GM13977 (cell line): ENCODE measurements at places on chromosomes 1 and 21.

- DNase-seq = no peak
Measured at GRCh38 chr1:245926888-245927287, 580.2 kb downstream of the SMYD3 start.

DNA sequence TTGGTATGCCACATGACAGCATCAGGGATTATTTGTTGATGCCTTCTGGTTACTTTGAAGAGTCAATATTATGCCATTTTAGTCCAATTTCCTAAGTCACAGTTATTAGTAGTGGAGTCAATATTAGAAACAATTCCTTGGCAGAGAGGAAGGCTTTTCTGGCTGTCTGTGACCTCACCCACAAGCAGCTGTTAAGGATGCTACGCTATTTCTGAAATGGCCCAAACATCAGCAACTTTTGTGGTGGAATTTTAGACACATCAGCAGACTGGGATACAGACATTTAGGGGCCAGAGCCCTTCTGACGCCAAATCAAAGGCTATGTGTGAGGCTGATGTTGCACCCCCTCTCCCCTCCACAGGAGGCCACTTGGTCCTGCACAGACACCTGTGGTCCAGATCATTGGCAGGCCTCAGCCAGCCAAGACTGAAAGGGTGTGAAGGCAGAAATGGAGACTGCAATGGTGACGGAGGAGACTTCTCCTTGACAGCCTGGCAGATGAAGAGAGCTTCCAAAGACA lies 9.2 kb upstream of the RXRG start:
- DNase-seq = no peak

DNA sequence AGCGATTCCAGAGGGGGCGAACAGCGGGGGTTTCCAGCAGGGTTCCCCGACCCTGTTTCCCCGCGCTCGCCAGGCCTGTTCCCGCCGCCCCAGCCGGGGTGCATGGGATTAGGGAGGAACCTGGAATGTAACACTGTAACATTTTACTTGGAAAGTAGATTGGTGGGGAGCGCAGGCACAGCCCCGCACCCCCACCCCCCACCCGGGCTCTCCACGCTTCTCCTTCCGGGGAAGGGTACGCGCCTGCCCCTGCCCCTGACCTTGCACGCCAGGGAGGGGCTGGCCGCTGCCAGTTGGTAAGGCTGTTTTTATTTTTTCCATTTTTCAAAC lies 427 bp downstream of the FAM3B start:
- DNase-seq = no peak

GRCh38 chr1:151377150-151377884 lies 4.8 kb upstream of the SELENBP1 start:
- DNase-seq = no peak

DNA sequence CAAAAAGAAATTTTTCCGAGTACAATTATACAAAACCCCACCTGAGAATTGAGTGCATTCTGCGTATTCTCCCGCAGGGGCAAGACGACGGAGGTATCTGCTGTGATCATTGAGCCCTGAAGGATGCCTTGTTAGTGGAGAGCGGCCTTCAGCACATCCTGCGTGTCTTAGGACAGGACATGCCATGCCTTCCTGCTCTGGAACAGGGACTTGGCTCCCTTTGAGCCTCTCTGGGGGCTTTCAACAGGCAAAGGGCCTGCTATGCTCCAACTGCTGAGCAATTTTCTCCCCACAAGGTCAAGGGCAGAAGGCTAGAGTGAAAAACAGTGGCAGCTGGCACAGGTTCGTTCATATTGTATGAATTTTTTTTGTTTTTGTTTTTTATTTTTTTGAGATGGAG lies 52.4 kb downstream of the TOR1AIP2 start:
- DNase-seq = no peak

GRCh38 chr1:165254376-165254775 lies 102.1 kb downstream of the LMX1A start:
- no peak for DNase-seq

DNA sequence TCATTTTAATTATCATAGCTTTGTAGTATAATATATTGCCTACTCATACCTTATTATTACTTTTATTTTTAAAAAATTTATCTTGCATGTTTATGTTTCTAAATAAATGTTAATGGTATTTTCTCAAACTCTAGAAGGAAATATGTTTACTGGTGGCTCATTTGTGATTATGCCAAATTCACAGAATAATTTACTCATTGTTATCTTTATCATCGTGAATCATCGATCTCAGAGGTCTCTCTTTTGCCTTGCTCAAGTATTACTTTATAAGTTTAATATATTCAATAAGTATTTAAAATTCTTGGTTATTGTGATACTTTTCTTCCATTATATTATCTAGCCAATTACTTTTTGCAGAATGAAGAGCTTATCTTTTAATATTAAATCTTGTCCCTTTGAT lies 836.7 kb upstream of the ADAMTS5 start:
- DNase-seq = no peak

DNA sequence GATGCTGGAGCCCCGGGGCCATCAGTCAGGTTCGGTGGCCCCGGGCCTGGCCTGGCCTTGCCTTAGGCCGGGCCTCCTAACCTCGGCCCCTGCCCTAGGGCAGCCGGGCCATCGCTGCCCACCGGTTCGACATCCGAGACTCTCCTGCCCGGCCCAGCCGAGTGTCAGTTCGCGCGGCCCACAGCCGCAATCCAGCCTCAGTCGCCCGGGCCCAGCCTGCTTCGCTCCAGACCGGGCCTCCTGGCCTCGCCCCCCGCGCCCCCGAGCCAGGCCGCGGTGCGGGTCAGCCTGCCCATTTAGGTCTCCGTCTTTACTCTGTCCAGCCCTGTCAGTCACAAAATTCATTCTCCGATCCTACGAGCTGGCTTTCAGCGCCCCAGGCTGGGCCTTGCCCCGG lies 777 bp downstream of the LRRC41 start:
- no peak for DNase-seq

DNA sequence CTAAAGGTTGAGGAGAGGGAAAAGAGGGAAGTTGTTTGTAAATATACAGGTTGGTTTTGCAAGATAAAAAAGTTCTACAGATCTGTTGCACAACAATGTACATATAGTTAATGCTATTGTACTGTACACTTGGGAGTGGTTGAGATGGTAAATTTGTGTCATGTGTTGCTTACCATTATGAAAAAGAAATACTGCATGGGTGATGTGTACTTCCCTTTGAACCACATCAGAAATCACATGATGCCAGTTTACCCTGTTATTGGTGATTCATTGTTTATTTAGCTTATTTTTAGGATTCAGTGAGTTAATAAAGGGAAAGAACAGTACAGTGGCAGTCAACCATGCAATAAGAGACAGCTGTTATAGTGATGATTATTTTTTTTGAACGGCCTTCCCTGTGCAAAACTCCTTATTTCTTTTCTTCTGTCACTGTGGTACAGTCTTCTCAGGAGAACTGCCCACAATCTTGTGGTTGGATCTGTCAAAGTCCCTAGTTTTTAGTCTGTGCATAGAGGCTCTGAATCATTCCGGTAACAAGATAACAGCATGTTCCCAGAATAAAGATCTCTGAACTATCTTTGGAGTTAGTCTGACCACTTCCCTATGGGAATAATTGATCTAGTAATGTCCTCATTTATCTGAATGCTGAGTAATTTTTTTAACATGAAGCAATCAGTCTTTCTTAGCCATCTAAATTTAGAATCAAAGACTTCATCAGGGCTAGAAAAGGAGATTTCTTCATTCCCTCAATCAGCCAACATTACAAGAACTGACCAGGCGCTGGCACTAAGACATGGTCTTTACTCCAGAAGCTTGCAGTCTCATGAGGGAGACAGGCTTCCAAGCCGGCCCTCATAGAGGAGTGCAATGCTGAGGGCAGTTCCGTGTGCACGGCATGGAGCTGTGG lies 84.2 kb downstream of the SH3GLB1 start:
- DNase-seq = no peak

DNA sequence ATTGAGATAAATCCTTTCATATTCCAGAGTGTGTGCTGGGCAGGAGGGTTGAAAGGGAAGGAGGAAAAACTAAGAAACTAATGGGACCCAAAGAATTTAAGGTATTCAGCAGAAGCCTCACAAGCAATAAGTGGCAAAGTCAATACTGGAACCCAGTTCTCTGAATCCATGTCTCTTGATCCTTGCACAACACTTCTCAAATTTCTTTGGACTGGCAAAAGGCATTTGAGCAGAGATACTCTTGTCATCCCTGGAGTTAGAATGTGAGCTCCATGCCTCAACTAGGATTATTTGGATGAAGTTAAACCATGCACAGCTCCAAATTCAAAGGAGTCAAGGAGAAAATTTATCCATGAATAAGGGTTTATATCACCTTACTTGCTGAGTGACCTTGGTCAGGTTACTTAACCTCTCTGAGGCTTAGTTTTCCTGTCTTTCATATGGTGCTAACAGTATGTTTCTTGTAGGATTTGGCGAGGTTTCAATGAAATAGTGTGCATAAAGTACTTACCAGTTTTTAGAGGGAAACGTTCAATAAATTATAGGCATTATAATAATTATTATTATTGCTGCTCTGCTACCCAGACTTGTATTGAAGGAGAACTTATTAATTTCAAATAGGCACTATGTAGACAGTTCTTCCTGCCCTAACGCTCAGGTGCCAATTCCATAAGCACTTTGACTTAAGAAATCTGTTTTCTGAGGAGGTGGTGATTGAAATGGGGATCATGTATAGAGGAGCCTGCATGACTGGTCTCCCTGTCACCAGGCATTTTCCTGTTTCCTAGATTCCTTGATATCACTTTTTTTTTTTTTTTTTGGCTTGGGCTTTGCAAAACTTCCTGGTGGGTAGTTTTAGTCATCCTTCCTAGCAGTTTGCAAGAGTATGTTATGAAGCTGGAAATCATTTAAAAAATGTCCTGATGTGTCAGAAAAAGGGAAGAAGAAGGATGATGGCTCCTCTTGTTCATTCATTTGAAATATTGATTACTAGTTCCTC lies 125.0 kb upstream of the JUN start:
- DNase-seq = no peak

GRCh38 chr1:54171606-54172005 lies 18.8 kb upstream of the CDCP2 start:
- no peak for DNase-seq

- no peak for DNase-seq
Measured at GRCh38 chr1:243763806-243764205, 86.2 kb downstream of the AKT3 start.
